ENCODE measurements at places on chromosomes 4 and X. TPM values are rescaled to one million over a fixed set of nuclear protein-coding genes. Genes with fewer than 3 reads are reported as not detected.

GRCh38 chr4:125481334-125482045 is 166.7 kb downstream of the FAT4 start:
- DNase-seq, result no peak

GRCh38 chr4:7741946-7742806 is 197.5 kb downstream of the AFAP1 start:
- no peak for DNase-seq

DNA sequence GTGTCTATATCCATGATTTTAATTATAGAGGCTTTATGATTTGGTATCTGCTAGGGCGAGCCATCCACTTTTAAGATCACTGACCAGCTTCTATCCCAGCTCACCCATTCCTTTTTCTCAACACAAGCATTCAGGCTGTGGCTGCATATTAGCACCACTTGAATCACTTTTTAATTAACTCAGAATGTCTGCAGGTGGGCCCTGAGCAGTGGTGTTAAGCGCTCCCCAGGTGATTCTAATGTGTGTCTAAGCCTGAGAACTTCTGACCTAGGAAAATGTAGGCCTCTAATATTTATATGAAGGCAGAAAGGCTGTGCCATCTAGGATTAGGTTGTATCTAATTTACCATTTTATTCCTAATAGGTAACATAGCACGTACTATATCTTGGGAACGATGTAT is 19.8 kb upstream of the QRFPR start:
- DNase-seq, result no peak

GRCh38 chr4:111979921-111980320 is 165.3 kb upstream of the FAM241A start:
- DNase-seq, result no peak

GRCh38 chr4:184432127-184432922 is 42.0 kb downstream of the IRF2 start:
- DNase-seq, result no peak

DNA sequence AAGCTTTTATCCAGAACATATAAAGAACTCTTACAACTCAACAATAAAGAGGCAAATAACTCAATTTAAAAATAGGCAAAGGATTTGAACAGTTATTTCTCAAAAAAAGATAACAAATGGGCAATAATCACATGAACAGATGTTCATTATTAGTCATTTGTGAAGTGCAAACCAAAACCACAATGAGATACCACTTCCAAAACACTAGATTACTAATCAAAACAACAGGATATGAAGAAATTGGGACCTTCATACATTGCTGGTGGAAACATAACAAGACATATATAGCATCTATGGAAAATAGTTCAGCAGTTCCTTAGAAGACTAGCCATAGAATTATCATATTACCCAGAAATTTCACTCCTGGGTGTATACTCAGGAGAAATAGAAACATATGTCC is 224.6 kb downstream of the FBXO8 start:
- DNase-seq, result no peak

GRCh38 chr4:33255094-33255493 is 2534.9 kb downstream of the PCDH7 start:
- DNase-seq, result no peak

The BTK gene
- not detected for total RNA-seq

DNA sequence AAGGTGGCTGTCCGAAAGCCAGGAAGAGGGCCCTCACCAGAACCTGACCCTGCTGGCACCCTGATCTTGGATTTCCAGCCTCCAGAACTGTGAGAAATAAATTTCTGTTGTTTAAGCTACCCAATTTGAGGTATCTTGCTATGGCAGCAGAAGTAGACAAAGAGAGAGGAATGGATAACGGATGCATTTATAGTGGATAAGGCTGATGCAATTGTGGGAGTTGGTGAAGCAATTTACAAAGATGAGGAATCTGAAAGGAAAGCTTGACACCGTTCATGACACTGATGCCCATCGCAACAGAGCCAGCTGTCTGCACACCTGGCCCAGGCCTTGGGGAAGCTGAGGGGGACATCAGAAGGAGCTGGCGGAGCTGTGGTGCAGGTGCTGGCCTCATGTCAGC is 35.7 kb upstream of the MSL3 start:
- DNase-seq, result no peak

The BEX1 gene
- 6.0 TPM for total RNA-seq

GRCh38 chrX:72340626-72341025 is 34.9 kb upstream of the CITED1 start:
- no peak for DNase-seq

The EFNB1 gene
- total RNA-seq, result 32.9 TPM

GRCh38 chr4:164056426-164057142 is 562.1 kb downstream of the TMA16 start:
- DNase-seq, result no peak

The TFE3 gene
- total RNA-seq, result 42.5 TPM

The TREX2 gene
- 1.6 TPM for total RNA-seq
